ENCODE measurements at places on chromosomes 13 and 19. TPM values are rescaled to one million over a fixed set of nuclear protein-coding genes. Genes with fewer than 3 reads are reported as not detected.

ANGPTL8 gene
- total RNA-seq = not detected

NCCRP1 gene
- not detected for total RNA-seq

CATSPERD gene
- not detected for total RNA-seq

METTL21C gene
- total RNA-seq = not detected

FAM83E gene
- total RNA-seq = 180 TPM

- no peak for DNase-seq
Measured at GRCh38 chr19:45505996-45506245, 1.4 kb upstream of the VASP start.

GRCh38 chr19:45451131-45451849 lies 16.5 kb upstream of the FOSB start:
- DNase-seq = no peak

DNA sequence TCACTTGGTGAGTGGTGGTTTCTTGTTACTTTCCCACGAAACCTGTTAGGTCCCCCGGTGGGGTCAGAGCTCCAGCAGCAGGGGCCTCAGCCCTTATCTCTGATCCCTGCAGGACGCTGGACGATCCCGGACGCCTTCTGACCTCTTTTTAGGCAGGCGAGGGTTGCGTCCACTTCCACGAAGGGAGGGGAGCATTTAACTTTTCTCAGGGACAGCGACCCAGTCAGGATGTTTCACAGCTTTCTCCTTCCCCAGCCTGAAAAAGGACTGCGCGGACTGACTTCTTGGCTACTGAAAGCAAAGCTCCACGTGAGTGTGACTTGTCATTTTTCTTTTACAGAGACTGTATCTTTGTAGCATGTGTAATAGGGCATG lies 692 bp downstream of the ZNF234 start:
- DNase-seq = peak; percentile 3

DNA sequence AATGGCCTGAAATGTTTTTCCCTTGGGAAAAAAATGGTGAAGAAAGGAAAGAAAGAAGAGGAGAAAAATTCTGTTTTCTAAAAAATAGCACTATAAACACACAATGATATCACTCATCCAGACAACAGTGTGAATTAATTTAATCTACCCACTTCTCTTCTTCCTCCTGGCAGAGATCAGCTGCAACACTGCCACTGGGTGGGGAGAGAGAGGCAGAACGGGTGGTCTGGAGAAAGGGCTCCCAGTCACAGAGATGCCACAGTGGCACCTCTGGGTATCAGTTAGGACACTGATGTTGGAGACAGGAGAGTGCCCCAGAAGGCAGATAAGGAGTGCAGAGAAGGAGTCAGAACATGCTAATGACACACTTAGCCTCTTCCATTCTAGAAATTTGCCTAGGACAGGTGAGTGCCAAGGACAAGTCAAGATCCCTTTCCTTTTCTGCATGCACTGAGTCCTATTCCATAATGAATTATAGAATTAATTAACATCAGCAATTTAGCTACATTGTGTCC lies 168.6 kb downstream of the SUCLA2 start:
- no peak for DNase-seq

- no peak for DNase-seq
Measured at GRCh38 chr13:97600458-97601075, 166.6 kb downstream of the RAP2A start.

Measured in mucosa of descending colon (tissue), 3 donors.